Activated CD4-positive, alpha-beta memory T cell treated with anti-CD3 and anti-CD28 coated beads, Interleukin-2, amount 10 ng/mL, durations not matched to agents 7 days and 5 days (primary cell): ENCODE measurements at places on chromosomes 2 and 18.

DNA sequence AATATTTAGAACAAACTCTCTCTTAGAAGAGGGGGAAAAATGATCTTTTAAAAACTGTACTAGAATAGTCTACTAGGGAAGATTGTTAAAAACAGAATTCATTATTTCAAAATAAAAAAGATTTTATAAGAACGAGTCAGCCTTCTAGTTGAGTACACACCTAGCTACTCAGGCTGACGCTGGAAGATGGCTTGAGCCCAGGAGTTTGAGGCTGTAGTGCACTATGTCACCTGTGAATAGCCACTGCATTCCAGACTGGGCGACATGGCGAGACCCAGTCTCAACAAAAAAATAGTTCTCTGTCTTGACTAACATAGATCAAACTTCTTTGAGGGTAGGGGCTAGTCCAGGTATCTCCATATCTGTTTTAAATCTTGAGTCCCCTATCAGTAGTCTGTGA lies 33.9 kb downstream of the ERLEC1 start:
- no peak for DNase-seq

- DNase-seq, result no peak
These were observed 150.5 kb downstream of the EN1 start for GRCh38 chr2:118696786-118697465.

GRCh38 chr2:238821391-238821790 lies 26.5 kb upstream of the TWIST2 start:
- DNase-seq, result no peak

DNA sequence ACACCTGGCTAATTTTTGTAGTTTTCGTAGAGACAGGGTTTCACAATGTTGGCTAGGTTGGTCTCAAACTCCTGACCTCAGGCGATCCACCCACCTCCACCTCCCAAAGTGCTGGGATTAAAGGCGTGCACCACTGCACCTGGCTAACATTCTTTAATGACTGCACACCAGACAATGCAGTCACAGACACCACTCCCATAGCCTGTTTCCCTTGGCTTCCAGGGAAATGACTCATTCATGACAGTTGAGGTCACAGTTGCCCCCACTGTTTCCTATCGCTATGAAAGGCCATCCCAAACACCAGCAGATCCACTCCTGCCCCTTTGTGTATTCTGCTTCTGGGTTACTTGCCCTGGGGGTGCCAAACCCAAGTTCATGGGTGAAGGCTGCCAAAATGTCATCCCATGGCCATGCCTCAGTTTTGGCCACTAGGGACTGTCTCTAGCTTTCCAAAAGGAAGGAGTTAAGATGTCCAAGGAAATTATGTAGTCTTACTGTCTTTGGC lies 8.7 kb downstream of the CHMP1B start:
- no peak for DNase-seq

DNA sequence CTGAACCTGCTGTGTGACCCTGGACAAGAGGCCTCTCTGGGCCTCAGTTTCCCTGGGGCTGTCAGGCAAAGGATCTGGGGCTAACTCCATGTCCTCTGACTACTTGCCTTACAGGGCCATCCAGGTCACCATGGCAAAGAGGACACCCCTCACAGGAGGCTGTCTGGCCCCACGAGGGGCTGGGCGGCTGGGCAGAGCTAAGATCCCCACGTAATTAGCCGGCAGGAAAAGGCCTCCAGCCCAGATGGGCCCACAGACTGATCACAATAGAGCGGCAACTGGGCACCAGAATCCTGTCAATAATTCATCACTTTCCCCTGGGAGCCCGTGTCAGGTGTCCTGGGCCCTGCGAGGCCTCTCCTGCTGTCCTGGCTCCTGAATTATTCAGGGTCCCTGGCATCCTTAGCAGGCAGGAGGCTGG lies 44.8 kb upstream of the OTOF start:
- DNase-seq, result no peak
